ENCODE measurements at places on chromosomes 7 and 10.

DNA sequence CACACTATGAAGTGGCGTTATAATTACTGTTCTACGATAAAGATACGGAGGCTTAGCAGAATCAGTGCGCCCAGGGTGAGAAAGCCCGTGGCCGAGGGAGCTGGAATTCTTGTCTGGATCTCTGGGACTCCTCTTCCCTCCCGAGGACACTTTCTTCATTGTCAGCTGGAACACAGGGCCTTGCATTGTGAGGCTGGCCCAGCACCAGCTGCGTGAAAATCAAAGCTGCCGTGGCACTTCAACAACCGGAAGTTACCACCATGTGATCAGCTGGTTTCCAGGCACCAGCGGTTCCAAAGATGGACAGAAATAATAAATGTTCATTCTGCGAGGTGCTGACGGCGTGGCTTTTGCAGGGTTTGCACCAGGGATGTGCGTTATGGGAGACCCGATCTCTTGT is 234.0 kb upstream of the PITRM1 start:
- DNase-seq: no peak

GRCh38 chr7:33814936-33815335 is 90.4 kb upstream of the BMPER start:
- DNase-seq: no peak

DNA sequence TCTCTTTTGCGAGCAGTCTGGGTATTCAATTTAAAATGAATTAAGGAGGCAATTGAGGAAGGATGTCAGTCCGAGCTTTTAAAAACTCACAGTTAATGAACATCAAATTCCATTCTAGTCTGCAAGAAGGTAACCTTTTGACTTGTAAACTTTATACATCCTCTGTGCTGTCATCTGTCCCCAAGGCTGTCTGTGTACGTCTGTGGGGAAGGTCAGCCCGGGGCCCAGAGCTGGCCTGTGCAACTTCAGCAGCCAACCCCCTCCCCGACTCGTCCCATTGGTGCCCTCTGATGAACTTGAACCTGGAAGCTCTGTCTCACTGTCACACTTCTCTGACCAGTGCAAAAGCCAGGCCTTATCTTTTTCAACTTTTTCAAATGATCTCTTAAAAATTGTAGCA is 80.3 kb downstream of the CCDC3 start:
- DNase-seq: no peak

- DNase-seq: no peak
Measured at GRCh38 chr10:43258562-43259212, 8.2 kb downstream of the RASGEF1A start.

DNA sequence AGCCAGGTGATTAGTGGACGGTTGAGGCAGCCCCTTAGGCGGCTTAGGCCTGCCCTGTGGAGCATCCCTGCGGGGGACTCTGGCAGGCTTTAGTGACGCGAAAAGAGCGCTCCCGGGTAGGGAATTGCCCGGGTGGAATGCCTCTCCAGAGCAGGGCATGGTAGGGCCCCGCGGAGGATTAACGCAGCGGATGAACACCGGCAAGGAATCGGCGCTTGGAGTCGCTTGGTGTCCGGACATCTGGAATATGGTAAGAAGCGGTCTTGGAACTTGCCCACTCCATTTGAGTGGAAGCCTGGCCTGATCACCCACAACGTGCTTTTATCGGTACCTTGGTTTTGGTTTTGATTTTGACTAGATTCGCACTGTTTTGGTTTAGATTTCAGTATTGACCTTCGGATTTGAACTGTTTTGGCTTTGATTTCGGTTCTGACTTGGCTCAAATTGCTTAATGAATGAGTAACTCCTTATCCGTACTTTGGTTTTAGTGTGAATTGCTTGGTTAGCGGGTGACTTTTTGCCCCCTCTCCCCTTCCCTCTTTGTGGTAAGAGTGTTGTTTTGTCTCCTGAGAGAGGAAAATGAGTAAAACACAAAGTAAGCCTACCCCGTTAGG is 24.2 kb upstream of the CHST3 start:
- DNase-seq: no peak

GRCh38 chr10:85105614-85106255 is 777.3 kb downstream of the CCSER2 start:
- DNase-seq: no peak

GRCh38 chr7:2138146-2138765 is 94.5 kb downstream of the MAD1L1 start:
- no peak for DNase-seq

- DNase-seq: no peak
Measured at GRCh38 chr7:33886149-33886623, 19.2 kb upstream of the BMPER start.
